ENCODE measurements at places on chromosomes 11 and 22.

GRCh38 chr22:32217465-32217864 lies 12.6 kb upstream of the RFPL2 start:
- no peak for DNase-seq

DNA sequence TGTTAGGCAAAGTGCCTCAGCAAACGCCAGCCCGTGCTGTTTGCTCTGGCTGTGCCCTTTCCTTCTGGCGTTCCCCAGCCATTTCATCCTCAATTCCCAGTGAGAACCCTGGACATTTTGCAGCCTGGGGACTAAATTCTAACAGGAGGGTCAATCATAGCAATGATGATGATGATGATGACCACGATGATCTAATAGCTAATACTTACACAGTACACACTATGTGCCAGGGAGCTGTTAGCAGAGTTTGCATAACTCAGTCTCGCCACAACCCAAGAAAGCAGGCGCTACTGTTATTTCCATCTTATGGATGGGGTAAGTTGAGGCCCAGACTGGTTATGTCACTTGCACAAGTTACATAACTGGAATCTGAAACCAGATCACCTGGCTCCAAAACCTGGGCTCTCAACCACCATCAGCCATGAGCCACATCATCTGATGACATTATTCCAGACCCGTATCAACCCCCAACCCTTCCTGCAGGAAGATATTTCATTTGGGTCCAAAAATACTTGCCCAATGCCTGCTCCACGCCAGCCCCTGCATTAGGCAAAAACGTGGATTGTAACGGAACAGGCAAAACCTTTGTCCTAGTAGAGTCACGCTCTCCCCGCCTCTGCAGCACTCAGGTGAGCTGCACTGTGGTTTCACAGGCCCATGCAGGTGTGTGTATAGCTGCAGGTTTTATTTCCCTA lies 132.6 kb upstream of the SERPIND1 start:
- DNase-seq: no peak

GRCh38 chr11:57597916-57598830 lies 688 bp downstream of the SERPING1 start:
- DNase-seq: no peak

- no peak for DNase-seq
Observed at GRCh38 chr11:107780775-107781174, 68.9 kb upstream of the SLN start.

DNA sequence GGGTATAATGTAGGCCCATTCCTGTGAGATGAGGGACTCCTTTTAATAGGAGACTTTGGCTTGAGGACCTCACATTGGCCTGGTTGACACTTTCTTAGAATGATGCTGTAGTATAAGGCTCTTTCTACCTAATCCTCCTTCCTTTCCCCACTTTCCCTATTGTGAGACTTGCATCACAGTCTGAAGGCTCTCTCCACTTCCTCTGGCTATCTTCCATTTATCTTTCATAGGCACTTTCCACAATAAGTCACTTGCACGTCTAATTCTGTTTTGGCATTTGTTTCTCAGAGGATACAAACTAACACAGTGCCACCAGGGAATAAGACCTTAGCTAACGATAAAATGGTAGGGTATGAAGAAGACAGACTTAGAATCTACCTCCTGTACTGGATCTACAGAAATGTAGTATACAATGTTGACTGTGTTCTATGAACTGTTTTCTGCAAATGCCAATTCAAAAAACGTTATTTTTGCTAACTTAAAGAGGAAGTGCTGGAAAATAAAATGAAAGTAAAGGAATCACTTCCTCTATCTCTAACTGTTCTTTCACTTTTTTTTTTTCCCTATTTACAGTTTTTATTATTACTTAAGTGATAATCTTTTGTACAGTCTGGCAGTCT lies 17.9 kb upstream of the PDE3B start:
- no peak for DNase-seq

GRCh38 chr11:10911907-10912306 lies 54.1 kb upstream of the ZBED5 start:
- peak; percentile 19 for DNase-seq

GRCh38 chr11:65844231-65844872 lies 10.6 kb downstream of the SNX32 start:
- no peak for DNase-seq

- DNase-seq: peak; percentile 92
Observed at GRCh38 chr11:96012086-96012824, 88.3 kb upstream of the MTMR2 start.

DNA sequence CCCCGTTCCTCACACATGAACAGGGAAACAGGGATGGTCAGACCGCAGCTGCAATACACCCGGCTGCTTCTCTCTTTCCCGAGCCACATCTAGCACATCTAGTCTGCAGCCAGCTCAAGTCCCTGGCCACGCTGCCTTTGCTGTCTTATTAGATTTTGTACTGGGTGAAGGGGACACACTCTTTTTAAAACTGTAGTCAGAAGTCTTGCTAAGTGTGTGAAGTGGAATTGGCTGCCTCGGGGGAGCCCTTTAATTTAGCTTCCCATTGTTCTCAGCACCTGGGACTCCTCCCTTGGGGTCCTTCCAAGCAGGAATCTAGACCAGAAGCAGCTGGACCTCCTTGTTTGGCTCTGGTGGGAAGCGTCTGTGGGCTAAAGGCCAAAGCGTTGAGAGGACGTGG lies 420.0 kb downstream of the CTTN start:
- DNase-seq: no peak

DNA sequence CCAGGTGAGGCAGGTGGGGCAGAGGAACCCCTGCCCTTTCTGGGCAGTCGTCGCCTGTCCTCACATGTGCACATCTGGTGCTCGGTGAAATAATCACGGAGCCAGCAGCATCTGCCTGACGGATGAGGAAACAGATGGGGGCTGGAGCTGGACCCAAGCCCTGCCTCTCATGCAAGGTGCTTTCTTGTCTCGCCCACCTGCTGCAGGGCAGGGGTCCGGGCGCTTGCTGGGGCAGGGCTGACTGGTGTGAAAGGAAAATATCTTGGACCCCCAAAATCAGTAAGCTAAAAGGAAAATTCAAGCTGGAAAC lies 3.3 kb downstream of the ALDH3B2 start:
- DNase-seq: no peak

DNA sequence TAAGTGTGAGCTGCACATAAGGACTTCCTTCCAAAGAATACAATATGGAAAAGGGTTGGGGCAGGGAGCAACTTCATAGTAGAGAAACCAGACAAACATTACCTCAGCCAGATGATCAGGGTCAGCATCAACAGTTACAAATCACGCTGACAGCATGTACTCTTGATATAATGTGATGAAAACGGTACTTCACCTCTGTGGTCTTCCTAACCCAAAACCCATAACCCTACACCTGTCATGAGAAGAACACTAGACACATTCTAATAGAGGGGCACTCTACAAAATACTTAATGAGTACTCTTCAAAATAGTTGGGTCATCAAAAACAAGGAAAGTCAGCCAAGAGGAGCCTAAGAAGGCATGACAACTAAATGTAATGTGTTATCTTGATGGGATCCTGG lies 43.9 kb downstream of the RRAS2 start:
- no peak for DNase-seq

Data from dermis microvascular lymphatic vessel endothelial cell (primary cell).